Activated naive CD8-positive, alpha-beta T cell treated with anti-CD3 and anti-CD28 coated beads, Interleukin-2, amount 50 U/mL, for 16 hours (primary cell): ENCODE measurements at places on chromosomes 6 and 20.

DNA sequence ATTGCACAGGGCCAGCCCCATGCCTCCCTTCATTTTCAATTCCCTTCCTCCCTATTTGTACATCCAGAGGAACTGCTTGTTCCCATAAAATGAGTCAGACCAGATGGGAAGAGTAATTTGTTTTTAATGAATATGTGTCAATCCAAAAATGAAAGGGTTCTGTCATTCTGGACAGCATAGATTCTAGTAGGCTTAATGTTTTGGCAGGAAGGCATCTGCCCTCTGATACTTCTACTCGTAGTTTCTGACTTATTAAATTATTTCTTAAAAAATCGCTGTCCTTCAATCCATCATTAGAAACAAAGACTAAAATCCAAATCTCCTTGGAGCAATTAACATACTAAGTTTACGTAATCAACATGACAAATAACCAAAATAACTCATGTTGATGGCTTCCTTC, 665.5 kb downstream of the TENT5A start:
- DNase-seq: no peak

DNA sequence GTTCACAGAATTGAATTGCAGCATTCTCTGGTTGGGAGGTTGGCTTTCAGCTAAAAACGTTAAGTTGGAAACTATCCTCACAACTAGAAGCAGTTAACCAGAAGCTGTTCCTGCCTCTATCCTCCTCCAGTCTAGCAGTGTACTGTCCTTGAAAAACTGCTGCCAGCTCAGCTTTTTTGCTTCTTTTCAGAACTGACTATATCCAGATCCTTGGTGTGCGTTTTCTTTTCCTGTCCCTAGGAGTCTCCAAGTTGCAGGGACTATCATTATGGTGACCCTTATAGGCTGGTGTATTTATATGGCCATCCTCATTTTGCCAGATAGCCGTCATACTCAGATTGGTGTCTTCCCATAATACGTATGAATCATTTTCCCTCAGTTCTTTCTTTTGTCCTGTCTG, 5.5 kb downstream of the ITCH start:
- DNase-seq: no peak

- no peak for DNase-seq
These were observed 214.7 kb downstream of the PLCB1 start for GRCh38 chr20:8346700-8347270.

DNA sequence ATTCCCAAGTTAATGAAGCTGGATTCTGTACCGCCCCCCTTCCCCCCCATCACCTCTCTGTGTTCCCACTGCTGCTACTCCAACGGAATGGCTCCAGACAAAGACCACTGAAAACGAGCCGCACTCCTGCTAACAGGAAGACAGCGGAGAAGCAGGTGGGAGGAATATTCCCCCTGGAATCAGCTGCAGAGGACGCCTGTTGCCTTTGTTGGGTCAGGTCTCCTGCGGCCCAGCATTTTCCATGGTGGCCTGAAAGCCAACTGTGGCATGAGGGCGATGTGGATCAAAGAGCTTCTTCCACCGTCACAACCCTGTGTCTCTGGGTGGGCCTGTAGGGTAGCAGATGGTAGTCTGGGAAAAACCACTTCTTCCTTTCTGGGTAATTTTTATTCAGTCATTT, 16.8 kb downstream of the AAR2 start:
- DNase-seq: no peak

GRCh38 chr20:61683721-61684120, 382.0 kb downstream of the TAF4 start:
- DNase-seq: no peak

GRCh38 chr6:28729501-28730402, 194.0 kb downstream of the TRIM27 start:
- no peak for DNase-seq

DNA sequence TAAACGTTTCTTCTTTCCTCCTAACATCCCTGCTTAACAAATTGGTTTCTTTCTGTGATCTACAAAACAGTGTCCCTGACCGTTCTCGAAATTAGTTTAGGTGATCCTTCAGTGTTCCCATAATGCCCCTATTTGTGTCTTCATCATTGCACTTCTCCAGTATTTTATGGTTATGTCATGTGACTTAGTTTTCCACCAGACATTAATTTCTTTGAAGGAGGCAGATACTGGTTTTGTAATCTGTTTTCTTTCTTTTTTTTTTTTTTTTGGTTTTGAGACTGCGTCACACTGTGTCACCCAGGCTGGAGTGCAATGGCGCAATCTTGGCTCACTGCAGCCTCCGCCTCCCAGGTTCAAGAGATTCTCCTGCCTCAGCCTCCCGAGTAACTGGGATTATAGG, 49.2 kb downstream of the FAM217A start:
- no peak for DNase-seq

- no peak for DNase-seq
These were observed 1507.1 kb upstream of the DEFB115 start for GRCh38 chr20:29750268-29750899.

DNA sequence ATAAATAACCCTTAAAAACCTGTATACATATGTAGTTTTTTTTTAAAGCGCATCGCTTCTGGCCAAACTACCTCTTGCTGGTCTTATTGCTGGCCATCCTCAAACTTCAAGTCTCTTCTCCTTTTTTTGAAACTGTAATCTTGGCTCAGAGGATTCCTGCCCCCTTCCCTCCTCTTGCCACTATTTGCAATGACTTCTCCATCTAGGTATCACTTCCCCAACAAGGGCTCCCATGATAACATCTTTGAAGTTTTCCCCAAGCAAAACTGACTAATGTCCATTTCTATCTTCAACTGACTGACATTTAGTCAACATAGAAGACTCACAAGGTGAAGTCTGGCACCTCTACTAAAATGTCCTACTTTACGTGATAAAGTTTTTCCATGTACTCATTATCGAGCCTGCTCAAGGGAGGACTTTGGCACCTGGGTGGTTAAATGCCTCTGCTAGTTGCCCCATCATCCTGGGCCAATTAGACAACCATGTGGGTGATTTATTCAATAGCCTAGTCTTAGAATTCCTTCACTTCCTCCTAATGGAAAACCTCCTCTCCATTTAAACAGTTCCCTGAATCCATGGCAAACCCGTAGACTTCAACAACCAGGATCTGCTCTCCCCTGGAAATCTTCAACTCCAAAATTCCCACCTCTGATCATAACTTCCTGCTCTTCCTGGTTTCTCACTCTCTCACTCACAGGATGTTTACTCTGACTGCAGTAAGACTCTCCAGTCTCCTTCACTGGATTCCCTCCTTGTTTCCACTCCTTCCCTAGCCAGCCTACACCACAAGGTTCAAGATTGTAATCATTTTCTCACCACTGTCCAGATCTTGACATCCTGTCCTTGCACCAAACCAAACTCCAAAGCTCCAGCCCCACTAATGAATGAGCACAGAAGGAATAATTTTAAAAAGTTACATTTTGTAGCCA, 9.4 kb upstream of the PLAGL1 start:
- no peak for DNase-seq

DNA sequence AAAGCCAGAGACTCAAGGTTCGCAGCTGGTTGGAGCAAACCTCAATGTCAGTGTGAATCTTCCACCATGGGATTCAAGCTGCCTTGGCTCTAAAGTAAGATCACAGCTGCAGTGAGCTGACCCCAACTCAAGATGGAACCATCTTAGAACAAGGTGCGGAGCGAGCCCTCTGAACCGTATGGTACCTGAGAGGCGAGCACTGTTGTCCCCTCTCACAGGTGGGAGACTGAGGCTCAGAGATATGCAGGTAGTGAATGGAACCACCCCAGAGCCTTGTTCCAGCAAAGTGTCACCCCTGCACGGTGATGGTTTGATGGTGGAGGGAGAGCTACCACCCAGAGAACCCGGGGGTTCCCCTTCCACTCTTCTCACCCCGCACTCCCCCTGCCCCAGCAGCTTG, 52.5 kb downstream of the BMP7 start:
- DNase-seq: no peak

GRCh38 chr6:149081281-149081680, 236.2 kb upstream of the TAB2 start:
- no peak for DNase-seq

DNA sequence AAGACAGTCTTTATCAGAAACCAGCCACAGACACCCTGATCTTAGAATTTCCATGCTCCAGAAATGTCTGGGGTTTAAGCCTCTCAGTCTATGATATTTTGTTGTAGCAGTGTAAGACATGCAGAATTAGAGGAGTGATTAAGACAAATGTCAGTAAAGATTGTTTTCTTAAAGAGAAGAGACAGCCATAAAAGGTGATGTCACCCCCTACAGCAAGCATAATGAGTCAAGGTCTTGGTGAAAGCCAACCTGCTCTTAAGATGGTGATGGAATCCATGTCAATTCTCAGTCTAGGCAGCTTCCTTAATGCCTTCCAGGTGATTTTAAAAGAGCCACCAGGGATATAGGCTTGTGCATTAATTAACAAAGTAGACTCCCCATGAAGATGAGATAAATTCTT, 849.9 kb upstream of the EPHA7 start:
- DNase-seq: no peak

DNA sequence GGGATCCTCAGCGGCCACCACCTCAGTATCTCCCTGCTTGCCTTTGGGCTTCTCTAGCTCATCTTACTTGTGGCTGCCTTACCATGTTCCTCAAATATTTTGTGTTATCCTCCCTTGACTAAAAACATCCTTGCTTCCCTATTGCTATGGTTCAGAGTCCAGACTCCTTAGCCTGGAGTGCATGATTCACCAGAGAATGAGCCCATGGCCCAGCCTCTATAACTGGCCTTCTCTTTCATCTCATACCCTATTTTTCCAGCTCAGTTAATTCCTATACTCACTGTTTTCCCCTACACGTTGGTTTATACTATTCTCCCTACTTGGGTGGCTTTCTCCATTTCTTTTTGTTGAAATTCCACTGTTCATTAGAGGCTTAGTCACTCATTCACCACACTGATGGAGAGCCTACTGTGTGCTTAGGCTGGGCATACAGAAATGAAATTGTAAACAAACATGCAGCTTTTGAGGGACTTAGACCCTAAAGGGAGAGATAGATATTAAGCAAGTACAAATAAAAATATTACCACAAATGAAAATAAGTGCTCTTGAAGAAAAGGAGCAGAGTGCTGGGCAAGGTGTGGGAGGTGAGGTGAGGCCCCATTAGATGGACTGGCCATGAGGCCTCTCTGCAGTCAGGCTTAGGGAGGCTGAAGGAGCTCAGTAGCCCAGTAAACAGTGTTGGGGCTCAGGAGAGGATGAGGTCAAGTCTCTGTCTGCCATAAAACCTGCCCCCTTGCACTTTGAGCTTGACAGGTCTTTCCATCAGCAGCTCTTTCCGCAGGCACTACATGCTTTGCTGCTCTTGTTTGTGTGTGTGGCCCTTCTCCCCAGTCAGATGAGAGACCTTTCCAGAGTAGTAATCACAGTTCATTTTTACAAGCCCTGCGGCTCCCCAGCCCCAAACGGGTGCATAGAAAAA, 109.3 kb downstream of the TCP11 start:
- DNase-seq: no peak

DNA sequence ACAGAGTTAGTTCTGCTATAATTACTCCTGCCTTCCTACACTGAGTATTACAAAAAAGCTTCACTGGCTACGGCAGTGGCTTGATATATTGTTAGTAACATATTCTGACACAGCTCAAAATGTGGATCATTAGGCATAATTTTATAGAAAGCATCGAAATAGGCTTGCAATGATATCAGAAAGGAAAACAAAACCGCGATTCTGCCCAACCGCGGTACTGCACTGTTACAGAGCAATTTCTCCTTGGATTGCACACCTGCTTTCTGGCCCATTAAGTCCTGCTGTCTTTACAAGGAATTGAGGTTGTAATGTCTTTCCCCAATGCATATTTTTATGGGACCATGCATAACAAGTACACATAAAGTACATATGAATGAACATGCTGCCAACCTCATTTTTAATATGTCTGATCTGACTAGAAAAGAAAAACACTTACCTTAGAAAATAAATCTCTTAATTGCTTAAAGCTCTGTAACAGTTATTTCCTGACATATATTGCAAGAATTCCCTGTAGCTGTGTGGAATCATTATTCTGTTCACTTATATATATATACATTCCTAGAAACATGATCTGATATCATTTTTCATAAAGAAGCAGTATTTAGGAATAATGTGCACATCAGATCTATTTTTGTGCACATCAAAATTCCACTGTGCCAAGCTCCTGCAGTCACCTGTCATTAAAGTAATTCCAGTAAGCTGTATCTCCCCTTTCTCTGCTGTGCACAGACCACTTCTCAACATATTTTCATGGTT, 763.9 kb downstream of the HACE1 start:
- no peak for DNase-seq
